ENCODE measurements at places on chromosomes 5 and 9. TPM values are rescaled to one million over a fixed set of nuclear protein-coding genes. Genes with fewer than 3 reads are reported as not detected.

Gene CRB2
- total RNA-seq: not detected

Gene KIF24
- 6.1 TPM for total RNA-seq

Gene ALAD
- total RNA-seq: 23.7 TPM

Gene FOXE1
- total RNA-seq: 0.05 TPM

Gene MOB3B
- total RNA-seq: 0.26 TPM

Gene IFNA1
- total RNA-seq: not detected

Gene RGMB
- total RNA-seq: 0.29 TPM

Gene TXNDC8
- not detected for total RNA-seq

Gene TESK1
- total RNA-seq: 62.1 TPM

Gene TAF11L10
- not detected for total RNA-seq

Gene WWC1
- 0.70 TPM for total RNA-seq

Gene ANKRD55
- total RNA-seq: 1.0 TPM

Gene SLC46A2
- not detected for total RNA-seq

Gene PPP1R26
- 1.2 TPM for total RNA-seq

Gene ABO
- 0.60 TPM for total RNA-seq

Gene ZCCHC9
- total RNA-seq: 41.7 TPM

Gene CBY3
- 0.66 TPM for total RNA-seq
